ENCODE measurements at places on chromosomes 2 and 18.

- DNase-seq, result no peak
These were observed 11.8 kb upstream of the LHCGR start for GRCh38 chr2:48767330-48767729.

DNA sequence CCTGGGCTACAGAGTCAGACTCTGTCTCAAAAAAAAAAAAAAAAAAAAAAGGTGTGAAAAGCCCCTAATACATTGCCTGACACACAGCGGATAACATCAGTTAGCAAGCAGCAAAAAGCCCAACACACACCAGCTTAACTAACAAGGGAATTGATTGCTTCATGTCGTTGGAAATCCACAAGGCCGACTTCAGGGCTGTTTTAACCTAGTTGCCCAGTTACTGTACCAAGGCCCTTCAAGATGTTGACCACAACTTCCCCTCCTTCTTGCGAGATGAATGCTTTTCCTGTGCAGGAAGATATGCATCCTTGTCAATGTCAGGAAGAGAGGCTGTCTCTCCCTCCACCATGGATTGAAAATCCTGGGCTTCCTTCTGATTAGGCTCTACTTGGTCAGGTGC lies 202.9 kb downstream of the MIB1 start:
- no peak for DNase-seq

DNA sequence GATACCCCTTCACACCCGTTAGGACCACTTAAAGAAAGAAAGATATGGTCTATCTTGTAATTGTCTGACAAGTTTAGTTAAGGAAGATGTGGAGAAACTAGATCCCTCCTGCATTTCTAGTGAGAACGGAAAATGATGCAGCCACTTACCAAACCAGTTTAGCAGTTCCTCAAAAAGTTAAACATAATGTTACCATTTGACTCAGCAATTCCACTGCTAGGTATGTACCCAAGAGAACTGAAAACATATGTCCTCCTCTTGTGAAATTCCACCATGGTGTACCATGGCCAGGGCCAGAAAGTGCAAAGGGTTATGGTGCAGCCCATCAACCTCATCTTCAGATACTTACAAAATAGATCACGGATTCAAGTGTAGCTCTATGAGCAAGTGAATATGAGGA lies 79.0 kb upstream of the ID2 start:
- no peak for DNase-seq

GRCh38 chr2:166249318-166249717 lies 121.5 kb upstream of the SCN1A start:
- no peak for DNase-seq

- DNase-seq, result no peak
These were observed 494 bp upstream of the RBM45 start for GRCh38 chr2:178111743-178112142.

DNA sequence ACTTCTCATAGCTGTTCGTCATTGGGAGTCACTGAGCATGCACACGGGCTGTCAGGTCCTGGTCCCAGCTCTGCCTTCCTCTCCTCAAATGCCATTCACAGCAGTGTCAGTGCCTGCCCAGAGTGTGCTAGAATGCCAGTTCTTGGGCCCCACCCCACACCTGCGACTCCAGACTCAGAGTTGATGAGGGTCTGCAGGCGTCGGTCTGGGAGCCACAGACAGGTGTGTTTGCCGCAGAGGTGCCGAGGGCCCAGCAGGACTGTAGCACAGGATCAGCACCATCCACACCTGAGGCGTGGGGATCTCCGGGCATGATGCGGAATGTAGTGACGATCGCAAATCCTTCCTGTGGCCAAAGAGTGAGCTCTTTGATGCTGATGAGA lies 56.5 kb downstream of the AGAP1 start:
- DNase-seq, result no peak

DNA sequence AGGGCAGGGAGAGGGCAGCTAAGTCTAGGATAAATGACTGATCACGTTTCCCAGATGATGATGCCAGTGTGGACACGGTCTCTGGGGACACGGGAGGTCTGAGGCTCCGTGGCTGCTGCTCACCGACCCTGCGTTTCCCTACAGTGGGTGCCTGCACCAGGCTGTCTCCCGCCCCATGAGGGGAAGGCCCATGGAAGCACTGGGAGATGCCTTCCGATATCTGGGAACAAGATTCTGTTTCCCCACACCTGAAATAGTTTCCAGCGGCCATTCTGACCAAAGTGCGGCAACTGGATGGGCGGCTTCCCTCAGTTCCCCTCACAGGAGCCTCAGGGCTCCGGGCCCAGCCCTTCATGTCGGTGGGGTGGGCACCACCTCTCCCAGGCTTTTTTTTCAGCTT lies 83.1 kb downstream of the EDAR start:
- no peak for DNase-seq

DNA sequence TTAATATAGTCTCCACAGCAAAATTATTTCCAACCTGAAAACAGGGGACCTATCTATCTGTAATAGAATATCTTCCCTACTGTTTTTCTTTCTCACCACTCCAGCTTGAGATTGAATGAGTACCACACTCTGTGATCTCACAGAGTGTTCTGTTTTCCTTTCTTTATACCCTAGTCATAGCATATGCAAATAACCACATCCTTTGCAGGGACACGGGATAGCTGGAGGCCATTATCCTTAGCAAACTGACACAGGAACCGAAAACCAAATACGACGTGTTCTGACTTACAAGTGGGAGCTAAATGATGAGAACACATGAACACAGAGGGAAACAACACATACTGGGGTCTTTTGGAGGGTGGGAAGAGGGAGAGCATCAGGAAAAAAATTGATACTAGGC lies 224.7 kb downstream of the SLC8A1 start:
- no peak for DNase-seq

- DNase-seq, result no peak
These were observed 34.3 kb downstream of the EN1 start for GRCh38 chr2:118813111-118813510.

GRCh38 chr2:174858745-174859144 lies 94.5 kb upstream of the CHRNA1 start:
- no peak for DNase-seq

GRCh38 chr2:239258248-239258647 lies 142.6 kb downstream of the HDAC4 start:
- no peak for DNase-seq

- no peak for DNase-seq
These were observed 337.2 kb upstream of the SLC39A10 start for GRCh38 chr2:195319548-195320412.

DNA sequence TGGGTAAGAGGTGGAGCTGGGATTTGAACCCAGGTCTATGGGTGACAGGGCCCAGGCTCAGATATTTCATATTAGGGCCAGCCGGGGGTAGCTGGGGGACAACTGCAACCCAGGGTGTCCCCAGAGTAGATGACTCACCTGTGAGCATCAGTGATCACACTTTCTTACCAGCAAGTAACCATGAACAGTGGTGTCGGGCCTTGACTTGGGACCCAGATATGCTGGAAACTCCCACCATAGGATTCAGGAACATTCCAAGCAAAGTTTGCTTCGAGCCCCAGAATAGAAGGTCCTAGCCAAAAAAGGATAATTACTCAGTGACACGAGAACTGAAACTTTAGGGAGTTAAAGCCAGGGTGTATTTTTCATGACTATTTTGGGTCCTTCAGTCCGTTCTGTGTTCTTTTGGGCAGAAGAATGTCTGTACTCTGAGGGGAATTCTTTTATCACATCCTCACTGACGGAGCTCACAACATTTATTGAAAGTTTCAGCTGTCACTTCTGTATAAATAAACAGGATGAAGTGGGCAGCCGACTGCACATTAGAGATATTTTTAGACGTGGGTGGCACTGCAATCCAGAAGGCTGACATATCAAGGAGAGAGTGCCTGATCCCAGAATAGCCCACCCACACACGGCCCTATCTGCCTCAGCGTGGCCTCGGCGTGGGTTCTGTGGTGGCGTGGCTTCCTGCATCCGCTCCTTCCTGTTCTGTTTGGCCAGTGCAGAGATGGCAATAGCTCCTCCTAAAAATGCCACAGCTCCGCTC lies 45.6 kb downstream of the RAMP1 start:
- DNase-seq, result no peak

GRCh38 chr2:70936165-70936978 lies 672 bp downstream of the ATP6V1B1 start:
- DNase-seq, result no peak

GRCh38 chr2:61905372-61906185 lies at the start of gene COMMD1:
Gene COMMD1 (plus strand): TSS chr2:61905674. CDS start chr2:61905679, 5 bp downstream.
- DNase-seq, result peak; percentile 62

DNA sequence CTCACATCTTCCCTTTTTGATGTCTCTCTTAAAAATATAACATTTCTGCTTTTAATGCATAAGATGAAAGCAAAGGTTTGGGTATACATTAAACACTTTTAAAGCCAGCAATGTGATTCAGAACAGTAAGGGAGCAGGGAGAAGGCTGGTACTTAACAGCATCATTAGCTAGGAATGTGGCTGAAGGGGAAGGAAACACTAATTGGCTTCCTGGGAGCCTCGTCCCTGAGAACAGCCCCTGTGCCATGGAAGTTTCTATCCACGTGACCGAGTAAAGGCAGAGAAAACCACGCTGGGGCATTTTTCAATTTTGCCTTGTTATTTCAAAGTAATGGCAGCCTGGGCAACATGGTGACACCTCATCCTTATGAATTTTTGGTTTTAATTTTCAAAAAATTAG lies 109.2 kb upstream of the GPC1 start:
- DNase-seq, result no peak

GRCh38 chr18:57294547-57294946 lies 57.8 kb upstream of the ST8SIA3 start:
- no peak for DNase-seq

DNA sequence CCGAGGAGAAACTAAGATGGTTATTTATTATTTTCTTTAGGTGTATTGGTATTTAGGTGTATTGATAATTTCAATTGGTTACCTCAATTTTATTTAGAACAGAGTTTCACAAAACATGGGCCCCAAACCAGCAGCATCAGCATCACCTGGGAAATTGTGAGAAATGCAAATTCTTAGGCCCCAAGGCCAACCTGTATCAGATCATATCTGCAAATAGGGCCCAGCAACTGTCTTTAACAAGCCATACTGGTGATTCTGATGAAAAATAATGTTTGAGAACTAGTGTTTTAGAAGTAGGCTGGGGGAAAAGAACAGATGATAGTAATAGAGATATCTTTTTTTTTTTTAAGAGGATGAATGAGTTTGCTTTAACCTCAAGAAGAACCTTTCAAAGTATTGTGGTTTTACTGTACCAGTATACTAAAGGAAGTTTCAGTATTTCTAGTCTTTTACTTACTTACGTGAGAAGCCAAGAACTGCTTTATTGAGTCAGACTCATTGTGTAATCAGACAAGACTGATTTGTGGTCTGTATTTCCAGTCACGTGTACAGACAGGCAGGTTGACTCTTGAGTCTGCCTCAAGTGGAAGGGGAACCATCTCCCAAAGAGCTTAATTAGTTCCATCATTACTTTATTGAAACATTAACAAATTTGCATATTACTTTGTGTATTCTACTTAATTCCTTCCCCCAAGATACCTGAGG lies 60.4 kb upstream of the GAREM1 start:
- DNase-seq, result no peak

DNA sequence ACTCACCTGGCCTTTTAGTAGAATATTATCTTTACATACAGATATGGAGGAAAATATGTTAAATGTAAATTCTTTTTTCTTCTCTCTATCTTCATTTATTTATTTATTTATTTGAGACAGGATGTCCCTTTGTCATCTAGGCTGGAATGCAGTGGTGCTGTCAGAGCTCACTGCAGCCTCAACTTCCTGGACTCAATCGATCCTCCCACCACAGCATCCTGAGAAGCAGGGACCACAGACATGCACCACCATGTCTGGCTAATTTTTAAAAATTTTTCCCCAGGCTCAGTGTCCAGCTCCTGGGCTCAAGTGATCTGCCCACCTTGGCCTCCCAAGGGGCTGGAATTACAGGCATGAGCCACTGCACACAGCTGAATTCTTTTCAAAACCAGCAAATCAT lies 20.3 kb downstream of the KYNU start:
- DNase-seq, result no peak

DNA sequence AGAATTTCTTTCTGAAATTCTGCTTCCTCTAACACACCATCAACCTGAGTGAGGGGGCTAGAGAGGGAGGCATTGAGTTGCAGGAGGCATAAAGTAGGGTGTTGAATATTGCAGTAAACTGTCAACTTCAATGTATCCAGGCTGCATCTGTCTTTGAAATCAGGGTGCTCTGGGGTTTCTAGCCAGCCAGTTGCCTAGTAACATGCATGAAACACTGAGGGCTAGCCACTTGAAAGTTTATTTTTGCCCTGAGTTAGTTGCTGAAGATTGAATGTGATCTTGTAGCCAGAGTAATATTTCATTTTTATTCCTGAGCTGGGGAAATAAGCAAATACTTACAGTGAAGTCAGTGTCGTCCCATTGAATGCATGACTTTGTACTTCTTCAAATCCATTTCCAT lies 41.9 kb downstream of the LHCGR start:
- no peak for DNase-seq

- no peak for DNase-seq
These were observed 9.1 kb downstream of the IDH1 start for GRCh38 chr2:208245746-208246145.

DNA sequence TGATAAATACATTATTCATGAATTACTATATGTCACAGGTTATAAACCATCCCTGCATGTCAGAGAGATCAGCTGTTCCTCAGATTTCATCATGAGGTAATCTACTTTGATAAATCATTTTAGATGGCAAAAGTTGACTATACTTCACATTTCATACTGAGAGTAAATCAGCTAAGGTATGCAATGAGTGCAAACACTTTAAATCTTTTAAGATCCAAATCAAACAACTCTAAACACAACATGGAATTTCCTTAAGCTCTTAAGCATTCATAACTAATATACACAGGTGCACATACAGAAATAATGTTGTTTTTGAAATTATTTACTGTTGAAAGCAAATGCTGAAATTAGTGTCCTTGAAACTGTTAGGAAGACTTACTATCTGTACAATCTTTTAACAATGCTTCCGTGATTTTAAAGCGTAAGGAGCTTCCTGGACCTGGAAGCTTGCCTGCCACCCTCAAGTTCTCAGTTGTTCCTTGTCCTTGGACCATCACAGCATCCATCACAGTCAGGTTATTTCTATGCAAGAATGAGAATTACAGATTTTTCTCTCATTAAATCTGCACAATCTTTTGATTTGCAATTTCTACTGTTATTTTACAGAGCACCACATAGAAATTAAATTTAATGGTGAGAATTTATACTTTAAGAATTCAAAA lies 83.2 kb downstream of the ZAP70 start:
- DNase-seq, result no peak

DNA sequence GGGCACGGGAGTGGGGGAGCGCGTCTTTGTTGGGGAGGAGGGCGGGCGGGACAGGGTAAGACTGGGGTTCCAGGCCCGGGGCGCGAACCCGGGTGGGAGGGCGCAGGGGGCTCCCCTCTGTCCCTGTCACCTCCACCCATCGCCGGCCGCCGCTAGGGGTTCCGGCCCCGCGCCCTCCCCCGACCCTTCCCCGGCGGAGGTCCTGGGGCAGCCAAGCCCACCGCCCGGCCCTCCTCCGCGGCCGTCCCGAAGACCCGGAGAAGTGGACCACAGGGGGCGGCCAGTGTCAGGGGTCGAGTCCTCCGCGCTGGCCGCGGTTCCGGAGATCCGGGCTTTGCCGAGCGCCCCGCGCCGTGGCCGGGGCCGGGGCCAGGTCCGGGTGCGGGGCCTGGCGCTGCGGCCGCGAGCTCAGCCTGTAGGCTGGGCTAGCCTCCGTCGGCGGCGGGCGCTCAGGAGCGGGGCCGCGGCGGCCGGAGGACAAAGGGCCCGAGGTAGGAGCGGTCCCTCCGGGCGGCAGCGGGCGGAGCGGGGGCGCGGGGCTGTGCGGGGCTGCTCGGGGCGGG lies 16.6 kb upstream of the E2F6 start:
- DNase-seq, result peak; percentile 59

GRCh38 chr2:208373460-208374089 lies 33.0 kb upstream of the PTH2R start:
- DNase-seq, result peak; percentile 32

GRCh38 chr18:64179556-64180080 lies 30.7 kb upstream of the LINC00305 start:
- DNase-seq, result no peak

All from left renal cortex interstitium (tissue), 4 donors.